ENCODE measurements at places on chromosomes 4 and X. TPM values are rescaled to one million over a fixed set of nuclear protein-coding genes. Genes with fewer than 3 reads are reported as not detected.

DNA sequence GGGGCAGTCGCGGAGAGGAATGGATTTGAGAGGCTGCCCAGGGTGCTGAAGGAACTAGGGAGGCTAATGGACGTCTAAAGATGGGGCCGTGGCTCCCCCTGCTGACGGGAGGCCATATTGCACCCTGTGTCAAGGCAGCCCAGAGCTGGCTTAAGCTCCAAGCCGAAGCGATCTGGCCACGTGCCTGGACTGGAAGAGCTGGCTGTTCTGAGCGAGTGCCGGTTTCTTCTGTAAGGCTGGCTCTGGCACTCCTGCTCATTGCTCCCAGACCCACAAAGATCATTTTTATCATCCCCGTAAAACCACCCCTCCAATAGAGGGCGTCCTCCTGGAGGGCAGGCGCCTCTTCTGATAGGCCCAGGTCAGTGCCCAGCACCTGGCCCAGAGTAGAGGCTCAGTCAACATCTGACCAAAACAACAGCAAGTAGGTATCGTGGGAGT is 5.6 kb downstream of the PNCK start:
- DNase-seq, result peak; percentile 77

Gene MAP3K15
- 0.82 TPM for total RNA-seq

GRCh38 chr4:7041801-7042502 is 1.2 kb upstream of the TADA2B start:
- no peak for DNase-seq

Gene ELK1
- 17.5 TPM for total RNA-seq

Gene PACRGL
- total RNA-seq, result 53.8 TPM

DNA sequence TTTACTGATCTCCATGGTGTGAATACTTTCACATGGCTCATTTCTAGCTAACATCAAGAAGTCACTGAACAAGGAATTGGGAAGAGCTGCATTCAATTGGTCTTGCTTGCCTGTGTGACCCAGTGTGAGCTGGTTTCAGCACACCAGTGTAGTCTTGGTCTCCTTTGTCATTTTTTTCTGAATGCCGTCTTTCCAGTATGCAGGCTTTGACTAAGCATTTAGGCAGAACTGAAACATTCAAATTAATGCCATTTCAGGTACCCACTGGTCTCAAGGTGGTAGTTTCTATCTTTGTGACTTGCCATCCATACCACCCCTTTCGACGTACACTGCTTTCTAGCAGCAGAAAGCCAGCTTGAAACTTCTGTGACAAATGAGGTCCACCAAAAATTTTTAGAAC is 550.5 kb upstream of the BOD1L1 start:
- DNase-seq, result no peak

GRCh38 chr4:86587381-86588140 is 6.6 kb upstream of the PTPN13 start:
- DNase-seq, result no peak

DNA sequence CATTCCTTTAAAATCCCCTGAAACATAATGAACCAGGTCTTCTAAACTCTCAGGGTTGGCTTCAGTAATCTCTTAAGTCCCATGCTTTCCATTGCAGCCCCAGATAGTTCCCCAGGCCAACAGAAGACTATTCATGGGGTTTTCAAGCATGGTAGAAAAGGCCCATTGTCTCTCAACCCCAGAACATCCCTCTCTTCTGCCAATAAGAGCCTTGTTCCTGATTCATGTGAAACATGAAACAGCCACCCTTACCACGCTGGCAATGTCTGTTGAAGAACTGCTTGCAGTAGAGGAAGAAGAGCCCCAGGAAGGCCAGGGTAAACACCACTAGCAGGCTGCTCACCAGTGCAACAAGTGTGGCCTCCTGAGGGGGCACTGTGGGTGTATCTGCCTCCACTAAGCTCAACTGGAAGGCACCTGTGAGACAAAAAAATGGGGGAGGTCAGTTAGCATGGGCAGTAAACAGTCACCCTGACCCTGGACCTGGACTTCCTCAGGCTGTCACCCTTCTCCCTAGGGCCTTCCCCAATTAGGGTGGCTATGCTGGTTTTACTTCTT is 36.4 kb downstream of the EDA2R start:
- no peak for DNase-seq

DNA sequence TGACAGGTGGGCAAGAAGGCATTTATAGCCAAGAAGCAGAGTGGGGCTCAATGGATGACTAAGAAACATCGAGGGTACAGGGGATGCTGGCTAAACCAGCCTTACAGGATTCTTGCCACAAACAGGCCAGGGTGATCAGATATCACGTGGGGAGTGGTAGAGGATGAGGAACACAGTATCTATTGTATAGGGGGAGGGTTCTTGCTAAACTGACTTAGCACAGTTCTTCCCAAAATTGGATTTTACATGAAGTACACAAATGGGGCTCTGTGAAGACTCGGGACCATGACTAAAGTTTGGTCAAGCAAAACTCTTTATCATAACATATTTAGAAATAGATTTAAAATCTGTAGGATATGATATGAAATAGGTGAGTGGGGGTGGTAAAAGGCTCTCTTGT is 144.0 kb upstream of the ATOH1 start:
- no peak for DNase-seq

GRCh38 chr4:181685911-181686310 is 557.3 kb upstream of the TENM3 start:
- DNase-seq, result no peak

Gene UGT2B11
- not detected for total RNA-seq

- no peak for DNase-seq
Measured at GRCh38 chr4:188811121-188811520, 671.9 kb downstream of the TRIML1 start.

Gene CHM
- 32.2 TPM for total RNA-seq

DNA sequence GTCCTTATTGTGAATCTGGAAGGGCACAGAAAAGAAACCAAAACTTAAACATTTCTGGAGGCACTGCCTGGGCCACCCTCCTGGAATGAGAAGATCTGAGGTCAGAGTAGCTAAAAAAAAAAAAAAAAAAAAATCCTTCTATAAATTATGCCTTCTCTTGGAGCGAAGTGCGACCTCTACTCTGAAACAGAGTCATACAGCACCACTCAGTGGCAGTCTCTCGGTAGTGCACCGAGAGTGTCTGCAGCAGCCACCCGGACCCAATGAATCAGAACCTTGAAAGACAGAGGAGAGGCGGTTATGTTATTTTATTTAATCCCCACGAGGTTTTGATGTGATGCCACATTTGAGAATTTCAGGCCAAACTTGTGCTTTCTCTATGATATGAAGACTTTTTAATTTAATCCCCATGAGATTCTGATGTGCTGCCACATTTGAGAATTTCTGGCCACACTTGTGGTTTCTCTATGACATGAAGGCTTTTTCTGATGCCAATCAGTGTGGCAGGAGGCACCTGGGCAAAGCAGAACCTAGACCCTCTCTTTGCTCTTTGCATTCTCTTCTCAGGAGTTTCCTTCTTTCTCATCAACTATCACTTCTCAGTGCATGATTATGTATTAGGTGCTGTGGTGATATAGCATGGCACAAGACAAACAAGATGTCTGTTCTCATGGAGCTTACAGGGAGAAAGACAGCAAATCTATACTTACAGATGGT is 5.6 kb upstream of the CT47C1 start:
- peak; percentile 48 for DNase-seq
